GM23248 (cell line): ENCODE measurements at places on chromosomes 16 and 17.

DNA sequence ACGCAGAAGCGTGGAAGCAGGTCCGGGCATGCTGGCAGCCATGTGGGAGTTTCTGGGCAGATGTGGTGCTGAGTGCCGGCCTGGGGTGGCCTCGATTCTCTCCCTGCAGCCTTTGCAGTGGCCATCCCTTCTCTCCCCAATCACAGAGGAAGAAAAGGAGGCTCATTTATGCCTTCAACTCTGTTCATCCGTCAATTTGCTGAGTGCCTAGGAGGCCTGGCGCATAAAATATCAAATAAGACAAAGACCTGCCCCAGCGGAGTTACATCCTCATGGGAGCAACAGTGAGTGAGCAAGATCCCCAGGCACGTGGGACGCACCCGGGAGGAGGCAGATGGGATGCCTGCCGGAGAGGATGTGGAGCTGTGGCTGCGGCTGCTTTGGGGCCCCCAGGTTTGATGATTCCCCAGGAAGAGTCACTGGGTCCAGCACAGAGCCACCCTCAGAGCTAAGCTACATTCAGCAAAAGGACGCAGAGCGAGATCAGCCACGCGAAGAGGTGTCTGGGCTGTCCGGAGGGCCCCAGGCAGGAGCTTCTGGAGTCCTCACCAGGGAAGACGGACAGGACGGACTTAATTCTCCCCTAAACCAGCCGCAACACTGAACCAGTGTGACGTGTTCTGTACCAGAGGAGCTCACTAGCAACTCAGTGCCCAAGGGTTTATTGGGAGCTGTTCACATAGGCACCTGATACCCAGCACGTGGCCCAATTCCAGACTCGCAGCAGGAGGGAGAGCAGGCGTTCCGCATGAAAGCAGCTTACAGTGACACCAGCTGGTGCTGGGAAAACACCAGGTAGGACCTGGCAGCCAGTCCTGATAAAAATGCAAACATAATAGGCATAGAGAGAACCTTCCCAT lies 11.3 kb downstream of the CA5A start:
- no peak for DNase-seq

GRCh38 chr16:67014634-67015312 lies 14.2 kb upstream of the CBFB start:
- no peak for DNase-seq

GRCh38 chr17:13833921-13834320 lies 232.2 kb upstream of the HS3ST3A1 start:
- no peak for DNase-seq

- peak; percentile 57 for DNase-seq
Measured at GRCh38 chr17:37107406-37108083, 158.8 kb downstream of the AATF start.

- no peak for DNase-seq
Measured at GRCh38 chr16:89139907-89140361, 31.6 kb upstream of the CDH15 start.

GRCh38 chr17:17303010-17303846 lies at the start of gene NT5M:
TSS of gene NT5M (plus strand) at chr17:17303373. CDS start at chr17:17303551, 178 bp downstream.
- peak; percentile 92 for DNase-seq

- peak; percentile 87 for DNase-seq
Measured at GRCh38 chr16:84599521-84600202, 18.2 kb downstream of the COTL1 start.

- peak; percentile 50 for DNase-seq
Measured at GRCh38 chr16:3458852-3459361, 15.4 kb downstream of the NAA60 start.

GRCh38 chr17:17022456-17022855 lies 19.8 kb upstream of the MPRIP start:
- no peak for DNase-seq

- DNase-seq = no peak
Measured at GRCh38 chr16:49658531-49658930, 197.4 kb downstream of the ZNF423 start.

DNA sequence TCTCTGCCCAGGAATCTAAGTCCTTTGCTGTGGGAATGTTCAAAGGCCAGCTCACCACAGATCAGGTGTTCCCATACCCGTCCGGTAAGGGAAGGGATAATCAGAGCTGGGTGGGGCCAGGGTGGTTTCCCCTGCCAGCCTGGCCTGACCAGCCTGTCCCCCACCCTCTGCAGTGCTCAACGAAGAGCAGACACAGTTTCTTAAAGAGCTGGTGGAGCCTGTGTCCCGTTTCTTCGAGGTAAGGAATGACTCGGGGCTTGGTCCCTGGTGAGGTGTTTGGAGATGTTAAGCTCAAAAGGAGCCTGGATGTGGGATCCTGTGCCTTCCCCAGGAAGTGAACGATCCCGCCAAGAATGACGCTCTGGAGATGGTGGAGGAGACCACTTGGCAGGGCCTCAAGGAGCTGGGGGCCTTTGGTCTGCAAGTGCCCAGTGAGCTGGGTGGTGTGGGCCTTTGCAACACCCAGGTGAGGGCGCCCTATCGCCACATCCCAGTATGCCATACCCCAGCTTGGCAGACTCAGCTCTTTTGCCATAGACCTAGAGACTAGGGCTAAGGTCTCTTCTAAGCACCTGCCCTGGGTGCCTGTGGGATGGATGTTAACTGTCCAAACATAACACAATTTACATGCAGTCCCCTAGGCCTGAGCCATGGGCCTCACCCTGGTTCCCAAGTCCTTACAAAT lies 997 bp downstream of the ACADVL start:
- DNase-seq = peak; percentile 80

- DNase-seq = no peak
Measured at GRCh38 chr17:50381260-50381815, 8.3 kb downstream of the EME1 start.

GRCh38 chr16:84321932-84322331 lies 27.3 kb downstream of the WFDC1 start:
- DNase-seq = no peak

GRCh38 chr16:2087748-2088631 lies 40.2 kb downstream of the TSC2 start:
- DNase-seq = no peak

DNA sequence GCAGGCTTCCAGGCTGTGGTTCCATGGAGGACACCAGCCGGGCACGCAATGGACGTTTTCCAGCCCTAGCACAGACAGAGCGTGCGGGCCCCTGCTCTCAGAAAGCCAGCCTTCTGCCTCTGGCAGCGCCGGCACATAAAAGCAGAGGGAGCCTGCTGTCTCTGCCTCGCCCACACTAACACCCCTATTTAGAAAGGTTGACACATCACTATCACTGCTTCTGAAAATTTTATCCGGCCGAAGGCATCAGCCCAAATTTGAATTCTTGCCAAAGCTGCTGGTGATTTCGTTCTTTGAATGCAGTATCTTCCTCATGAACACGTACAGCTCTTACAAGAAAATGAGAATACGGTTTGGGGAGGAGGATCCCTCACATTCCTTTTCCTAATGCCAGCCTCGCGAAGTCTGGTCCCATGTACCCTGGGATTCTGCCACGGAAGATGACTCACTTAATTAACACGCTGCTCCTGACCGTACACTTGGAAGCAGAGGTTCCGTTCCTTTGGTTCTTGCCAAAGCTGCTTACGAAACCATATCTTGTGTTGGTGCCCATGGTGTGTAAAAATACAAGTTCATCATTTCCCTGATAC lies 1.3 kb upstream of the RAB11FIP3 start:
- DNase-seq = peak; percentile 99

GRCh38 chr16:65024767-65025178 lies 97.1 kb downstream of the CDH11 start:
- peak; percentile 47 for DNase-seq

- no peak for DNase-seq
Measured at GRCh38 chr17:36132421-36132831, 28.8 kb downstream of the CCL4 start.

- DNase-seq = no peak
Measured at GRCh38 chr17:34813290-34813689, 148.0 kb downstream of the CCT6B start.

GRCh38 chr16:49275050-49275730 lies 6.4 kb downstream of the CBLN1 start:
- DNase-seq = no peak

DNA sequence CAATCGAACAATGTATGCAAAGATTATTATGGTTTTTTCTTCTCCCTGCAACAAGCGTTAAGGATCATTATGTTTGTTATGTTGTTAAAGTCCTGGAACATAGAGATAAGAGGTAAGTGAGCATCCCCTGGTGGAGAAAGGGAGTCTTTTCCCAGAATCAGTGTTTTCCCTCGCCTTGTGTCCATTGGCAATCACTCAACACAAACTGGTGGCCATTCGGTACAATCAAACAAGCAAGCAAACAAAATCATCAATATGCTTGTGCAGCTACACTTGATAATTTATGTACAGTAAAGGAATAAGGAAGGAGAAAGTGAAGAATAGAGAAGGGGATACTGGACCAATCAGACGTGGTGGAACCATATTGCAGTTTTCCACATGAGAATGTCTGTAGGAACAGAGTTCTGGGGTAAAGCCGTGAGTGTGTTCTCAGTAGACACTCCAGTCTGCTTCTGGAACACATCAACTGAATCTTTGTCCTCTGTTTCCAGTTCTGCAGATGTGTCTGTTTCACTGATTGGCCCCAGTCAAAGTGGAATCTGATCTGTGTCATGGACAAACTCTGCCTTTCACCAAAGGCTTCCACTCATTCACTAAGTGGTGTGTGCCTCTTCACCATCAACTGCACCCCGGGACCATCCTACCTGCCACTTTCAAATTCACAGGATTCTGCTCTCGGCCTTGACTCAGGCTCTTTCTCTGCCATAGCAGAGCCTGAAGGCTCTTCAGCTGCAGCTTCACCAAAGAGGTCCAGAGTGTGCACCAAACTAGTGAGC lies 169.5 kb downstream of the AHSP start:
- DNase-seq = peak; percentile 77

GRCh38 chr17:42980274-42980765 lies at the start of gene RUNDC1:
TSS of gene RUNDC1 (plus strand) at chr17:42980565. CDS start at chr17:42980577, 12 bp downstream.
- DNase-seq = peak; percentile 95

DNA sequence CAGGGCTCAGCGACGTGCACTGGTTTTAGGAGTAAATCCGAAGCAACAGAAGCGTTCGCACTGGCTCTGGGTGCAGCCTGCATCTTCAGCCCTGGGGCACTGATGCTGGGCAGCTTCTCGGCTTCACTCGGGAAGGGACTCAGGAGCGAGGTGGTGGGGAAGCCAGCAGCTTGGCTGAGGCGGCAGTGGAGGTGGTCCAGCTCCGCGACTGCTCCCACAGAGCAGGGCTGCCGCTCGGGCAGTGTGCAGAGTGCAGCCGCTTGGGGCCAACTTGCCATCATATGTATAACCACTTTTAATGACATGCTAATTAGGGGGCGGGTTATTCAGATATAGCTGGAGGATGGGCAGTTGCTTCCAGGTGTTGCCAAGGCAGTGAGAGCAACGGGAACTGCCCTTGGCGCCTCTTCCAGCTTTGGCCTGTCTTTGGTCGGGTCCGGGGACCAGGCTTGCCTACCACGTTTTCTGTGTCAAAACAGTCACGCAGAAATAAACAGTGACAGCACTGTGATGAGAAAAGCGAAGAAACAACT lies 26.7 kb downstream of the METRNL start:
- DNase-seq = peak; percentile 46

DNA sequence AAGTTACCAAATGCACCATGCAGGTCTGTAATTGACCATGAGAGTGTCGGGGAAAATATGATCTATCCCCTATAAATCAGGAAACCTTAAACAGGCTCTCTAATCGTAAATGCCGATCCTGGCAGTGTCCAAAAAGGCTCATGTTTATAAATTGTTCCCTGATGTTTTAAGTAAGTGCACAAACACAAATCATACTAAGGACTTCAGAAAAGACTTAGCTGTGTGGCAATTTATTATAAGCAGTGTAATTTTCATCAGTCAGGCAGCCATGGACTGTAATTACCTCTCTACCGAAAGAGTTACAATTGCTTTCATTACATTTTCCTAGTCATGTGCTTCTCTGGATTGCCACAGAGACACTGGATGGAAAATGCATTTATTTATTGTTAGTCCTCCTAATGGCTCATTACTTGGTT lies 73.4 kb upstream of the COX10 start:
- DNase-seq = peak; percentile 57

DNA sequence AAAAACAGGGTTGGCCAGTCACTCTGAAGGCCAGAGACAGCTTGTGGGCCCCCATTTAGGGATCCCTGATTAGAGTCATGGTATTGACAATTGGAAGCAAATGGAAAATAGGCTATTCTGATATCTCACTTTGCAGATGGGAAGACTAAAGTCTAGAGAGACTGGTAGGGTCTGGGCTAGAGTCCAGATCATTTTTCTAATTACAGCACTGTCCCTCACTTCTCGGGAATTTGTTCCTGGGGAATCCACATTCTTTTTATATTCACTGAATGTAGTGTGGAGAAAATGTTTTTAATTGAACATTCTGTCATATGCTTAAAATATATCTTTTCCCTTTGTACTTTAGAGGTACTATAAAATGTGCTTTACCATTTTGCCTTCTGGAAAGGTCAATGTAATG lies 1.1 kb downstream of the KATNIP start:
- peak; percentile 24 for DNase-seq

DNA sequence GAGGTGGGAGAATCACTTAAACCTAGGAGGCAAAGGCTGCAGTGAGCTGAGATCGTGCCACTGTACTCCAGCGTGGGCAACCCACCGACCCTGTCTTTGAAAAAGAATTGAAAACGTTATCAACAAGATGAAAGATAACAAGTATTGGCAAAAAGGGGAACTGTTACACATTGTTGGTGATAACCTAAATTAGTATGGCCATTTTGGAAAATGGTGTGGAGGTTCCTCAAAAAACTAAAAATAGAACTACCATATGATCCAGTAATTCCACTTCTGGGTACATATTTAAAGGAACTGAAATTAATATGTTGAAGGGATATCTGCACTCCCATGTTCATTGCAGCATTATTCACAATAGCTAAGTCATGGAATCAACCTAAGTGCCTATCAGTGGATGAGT lies 61.0 kb downstream of the ABHD15 start:
- DNase-seq = no peak

- DNase-seq = peak; percentile 46
Measured at GRCh38 chr16:86952769-86953168, 364.4 kb downstream of the C16orf95 start.

GRCh38 chr16:24635900-24636610 lies 93.4 kb upstream of the TNRC6A start:
- peak; percentile 90 for DNase-seq

- peak; percentile 69 for DNase-seq
Measured at GRCh38 chr16:17768257-17768656, 297.5 kb upstream of the XYLT1 start.
